Endothelial cell (in vitro differentiated cells): ENCODE measurements at places on chromosomes 1 and 21. TPM values are rescaled to one million over a fixed set of nuclear protein-coding genes. Genes with fewer than 3 reads are reported as not detected.

GRCh38 chr1:86085741-86086409 lies 70.7 kb downstream of the COL24A1 start:
- DNase-seq: no peak

The OLFM3 gene
- 0.23 TPM for total RNA-seq

The AKR7A3 gene
- total RNA-seq: 1.1 TPM

The SPOCD1 gene
- total RNA-seq: 1.5 TPM

The KIRREL1 gene
- total RNA-seq: 66.8 TPM

DNA sequence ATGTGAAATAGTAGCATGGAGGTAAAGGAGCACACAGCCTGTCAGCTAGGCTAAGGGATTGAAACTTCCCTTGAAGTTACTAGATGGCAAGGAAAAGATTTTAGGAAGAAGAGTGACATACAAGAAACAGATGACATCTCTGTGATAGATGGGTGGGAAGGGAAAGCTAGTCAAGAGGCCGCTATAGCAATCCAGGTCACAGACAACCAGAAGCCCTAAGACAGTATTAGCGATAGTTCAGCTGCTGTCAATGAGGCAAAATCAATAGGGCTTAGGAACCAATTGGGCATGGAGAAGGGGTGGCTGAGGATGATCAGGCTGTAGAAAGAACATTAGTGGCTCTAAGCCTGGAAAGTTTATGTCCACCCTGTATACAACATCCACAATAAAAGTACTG lies 111.1 kb downstream of the GLUL start:
- DNase-seq: no peak

GRCh38 chr1:66575739-66576138 lies 41.8 kb downstream of the SGIP1 start:
- DNase-seq: no peak

- DNase-seq: no peak
These were observed 56.3 kb upstream of the COA6 start for GRCh38 chr1:234316937-234317336.
